ENCODE measurements at places on chromosomes 3 and 15.

GRCh38 chr15:79211481-79211880 lies 71.0 kb upstream of the ANKRD34C start:
- no peak for DNase-seq

GRCh38 chr3:110773413-110773954 lies 298.1 kb upstream of the NECTIN3 start:
- no peak for DNase-seq

DNA sequence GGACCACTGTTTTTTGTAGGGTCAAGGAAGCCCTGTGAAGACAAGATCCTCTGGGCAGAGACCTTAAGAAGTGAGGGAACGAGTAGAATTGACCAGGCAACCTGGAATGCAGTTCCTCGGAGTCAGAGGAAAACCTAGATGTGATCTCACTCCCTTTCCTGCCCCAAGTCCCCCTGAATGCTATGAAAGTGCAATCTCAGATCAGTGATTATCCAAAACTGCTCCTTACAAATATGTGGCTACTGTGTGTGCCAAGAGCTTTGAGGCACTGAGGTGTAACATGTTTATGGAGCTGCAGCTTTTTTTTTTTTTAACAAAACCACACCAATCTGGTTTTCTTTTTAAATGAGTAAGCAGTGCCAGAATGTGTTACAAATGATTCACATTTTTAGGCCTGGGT lies 35.8 kb downstream of the THSD4 start:
- DNase-seq = no peak

DNA sequence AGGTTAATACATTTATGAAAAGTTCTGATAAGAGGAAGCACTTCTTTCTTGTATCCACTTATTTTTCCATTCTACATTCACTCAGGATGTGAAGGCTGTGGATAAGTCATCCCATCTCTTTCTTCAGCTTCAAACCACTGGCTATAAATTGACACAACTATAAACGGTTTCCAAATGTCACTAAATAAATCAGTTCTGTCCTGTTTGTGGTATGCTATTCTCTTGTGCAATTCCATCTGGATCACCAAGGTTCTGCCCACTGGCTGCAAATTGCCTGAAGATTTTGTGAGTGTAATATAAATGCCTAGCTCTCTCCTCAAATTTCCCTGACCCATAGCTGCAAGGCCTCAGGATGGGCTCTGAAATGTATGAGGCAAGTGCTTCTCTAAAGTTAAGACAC lies 7.1 kb upstream of the LMOD3 start:
- no peak for DNase-seq

- peak; percentile 62 for DNase-seq
These were observed 1.4 kb downstream of the FYTTD1 start for GRCh38 chr3:197750858-197751737.

DNA sequence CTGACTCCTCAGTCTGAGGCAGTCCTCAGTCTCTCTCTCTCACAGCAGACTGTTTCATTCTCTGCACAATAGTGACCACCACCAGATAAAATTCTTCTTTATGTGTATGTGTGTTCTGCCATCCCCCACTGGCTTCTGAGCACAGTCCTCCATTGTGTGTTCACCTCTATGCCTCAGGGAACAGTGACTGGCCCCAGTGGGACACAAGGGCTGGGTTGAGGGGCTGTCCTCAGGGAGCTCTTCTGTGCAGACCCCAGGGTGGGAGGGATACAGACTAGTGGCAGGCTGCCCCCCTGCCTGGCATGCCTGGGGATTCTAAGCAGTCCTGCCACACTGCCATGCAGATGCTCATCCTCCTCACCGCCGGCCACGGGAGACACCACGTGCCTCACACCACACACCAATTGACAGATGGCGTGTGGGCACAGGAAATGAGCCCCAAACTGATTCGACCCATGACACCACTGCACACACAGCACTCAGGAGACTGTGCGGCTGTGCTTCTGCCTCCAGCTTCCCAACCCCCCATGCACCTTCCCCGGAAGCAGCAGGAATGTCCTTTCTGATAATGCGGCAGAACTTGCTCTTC lies 237.6 kb upstream of the CHRNA7 start:
- no peak for DNase-seq

DNA sequence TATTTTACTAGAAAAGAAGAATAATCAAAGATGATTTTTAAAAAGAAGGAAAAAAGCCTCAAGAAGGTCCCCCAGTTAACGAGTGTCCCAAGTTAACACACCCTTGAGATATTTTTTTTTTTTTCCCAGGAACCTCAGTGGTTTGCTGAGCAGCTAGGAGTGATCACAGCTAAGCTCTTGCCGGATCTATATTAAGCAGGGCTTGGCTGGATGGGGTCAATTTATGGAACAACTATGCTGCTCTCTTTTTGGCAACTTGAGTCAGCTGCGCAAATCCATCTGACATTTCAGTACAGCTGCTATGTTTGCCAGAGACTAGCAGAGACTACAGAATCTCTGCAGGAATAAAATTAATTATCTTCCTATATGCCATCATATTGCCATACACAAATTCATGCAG lies at the start of gene LMOD3:
Gene LMOD3, minus strand, starts transcription at position 193 of the 400 bp plus-strand sequence. CDS start 209 bp downstream, outside the sequence.
- DNase-seq = no peak

- no peak for DNase-seq
These were observed 225.8 kb downstream of the ZPLD1 start for GRCh38 chr3:102660653-102661052.

- no peak for DNase-seq
These were observed 558.0 kb upstream of the TGFBR2 start for GRCh38 chr3:30048431-30048830.

GRCh38 chr15:47194718-47195117 lies 522.6 kb upstream of the SEMA6D start:
- DNase-seq = no peak

DNA sequence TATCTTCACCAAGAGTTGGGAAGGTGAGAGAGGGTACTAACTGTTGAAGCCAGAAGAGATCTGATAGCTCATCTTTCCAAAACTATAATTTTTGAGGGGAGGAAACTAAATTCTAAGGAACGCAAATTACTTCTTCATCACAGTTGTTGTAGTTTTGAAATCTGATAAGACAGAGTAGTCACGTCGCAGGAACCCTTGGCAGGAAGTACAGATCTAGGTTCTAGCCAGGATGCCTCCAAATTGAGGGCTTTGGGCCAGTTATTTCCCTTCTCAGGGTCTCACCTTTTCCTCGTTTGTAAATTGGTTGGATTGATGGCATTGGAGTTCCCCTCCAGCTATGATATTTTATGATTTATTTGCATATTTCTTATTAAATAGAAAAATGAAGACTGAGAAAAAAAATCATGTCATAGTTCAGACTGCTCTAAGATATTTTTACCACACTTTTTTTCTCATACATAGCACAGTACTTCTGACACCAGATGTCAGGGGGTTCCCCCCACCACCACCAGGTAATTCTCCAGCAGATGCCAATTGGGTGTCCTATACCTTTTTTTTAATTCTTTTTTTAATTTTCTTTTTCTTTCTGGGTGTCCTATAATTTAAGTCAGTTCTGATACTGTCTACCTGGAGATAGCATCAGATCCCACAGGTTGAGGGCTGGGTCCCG lies 32.3 kb upstream of the APH1B start:
- no peak for DNase-seq

GRCh38 chr3:13119471-13120220 lies 46.4 kb upstream of the IQSEC1 start:
- no peak for DNase-seq

DNA sequence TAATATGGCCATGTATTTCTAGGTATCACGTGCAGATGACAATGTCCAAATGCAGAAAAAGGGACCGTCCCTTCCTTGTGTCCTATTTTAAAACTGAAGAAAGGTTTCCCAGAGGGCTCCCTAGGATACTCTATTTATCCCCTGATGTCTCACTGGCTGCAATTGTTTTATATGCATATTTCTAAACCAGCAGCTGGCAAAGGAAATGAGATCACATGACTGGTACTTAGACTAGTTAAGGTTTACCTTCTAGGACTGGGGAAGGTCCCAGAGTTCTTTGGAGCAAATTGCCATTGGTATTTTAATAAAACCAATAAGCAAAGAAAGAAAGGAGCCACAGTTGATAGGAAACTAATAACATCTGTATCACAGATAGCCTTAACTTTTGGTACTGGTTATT lies 29.5 kb downstream of the GTF2E1 start:
- no peak for DNase-seq

DNA sequence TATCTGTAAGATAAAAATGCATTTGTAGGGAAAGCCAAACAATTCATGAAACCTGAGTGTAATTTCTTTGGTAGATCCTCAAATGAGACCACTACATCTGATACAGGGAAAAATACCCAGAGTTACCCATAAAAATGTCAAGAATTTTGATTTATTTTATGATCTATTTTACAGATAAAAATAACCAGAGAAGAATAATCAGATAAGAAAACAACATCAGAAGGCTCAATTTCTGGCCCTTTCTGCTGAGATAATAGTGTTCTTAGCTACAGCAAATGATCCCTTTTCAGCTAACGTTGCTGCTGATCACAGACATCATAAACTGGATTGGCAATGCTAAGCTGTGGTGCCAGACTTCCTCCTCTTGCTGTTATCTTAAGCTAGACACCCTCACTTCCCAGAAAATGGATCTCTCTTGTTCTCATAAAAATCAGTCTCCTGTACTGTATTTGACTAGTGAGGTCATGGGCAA lies 21.3 kb upstream of the TMEM108 start:
- DNase-seq = no peak

DNA sequence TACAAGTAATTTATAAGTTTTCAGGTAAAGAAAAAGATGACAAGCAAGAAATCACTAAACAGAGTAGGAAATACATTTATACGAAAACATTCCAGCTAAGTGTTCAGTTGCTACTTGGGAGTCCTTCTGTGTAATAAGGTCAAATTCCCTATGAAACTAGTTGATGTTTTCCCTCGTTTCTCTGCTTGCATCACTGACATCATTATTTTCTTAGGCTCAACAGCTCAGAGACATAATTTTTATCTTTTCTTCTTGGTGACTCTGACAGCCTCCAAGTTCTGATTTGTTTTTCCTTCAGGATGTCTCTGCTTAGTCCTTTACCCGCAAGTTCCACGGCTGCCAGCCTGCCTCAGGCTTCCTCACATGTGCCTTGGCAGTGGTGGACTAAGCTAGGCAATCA lies 173.6 kb downstream of the P3H2 start:
- DNase-seq = no peak

- DNase-seq = no peak
These were observed 358.6 kb upstream of the KCNH8 start for GRCh38 chr3:18789734-18790133.

DNA sequence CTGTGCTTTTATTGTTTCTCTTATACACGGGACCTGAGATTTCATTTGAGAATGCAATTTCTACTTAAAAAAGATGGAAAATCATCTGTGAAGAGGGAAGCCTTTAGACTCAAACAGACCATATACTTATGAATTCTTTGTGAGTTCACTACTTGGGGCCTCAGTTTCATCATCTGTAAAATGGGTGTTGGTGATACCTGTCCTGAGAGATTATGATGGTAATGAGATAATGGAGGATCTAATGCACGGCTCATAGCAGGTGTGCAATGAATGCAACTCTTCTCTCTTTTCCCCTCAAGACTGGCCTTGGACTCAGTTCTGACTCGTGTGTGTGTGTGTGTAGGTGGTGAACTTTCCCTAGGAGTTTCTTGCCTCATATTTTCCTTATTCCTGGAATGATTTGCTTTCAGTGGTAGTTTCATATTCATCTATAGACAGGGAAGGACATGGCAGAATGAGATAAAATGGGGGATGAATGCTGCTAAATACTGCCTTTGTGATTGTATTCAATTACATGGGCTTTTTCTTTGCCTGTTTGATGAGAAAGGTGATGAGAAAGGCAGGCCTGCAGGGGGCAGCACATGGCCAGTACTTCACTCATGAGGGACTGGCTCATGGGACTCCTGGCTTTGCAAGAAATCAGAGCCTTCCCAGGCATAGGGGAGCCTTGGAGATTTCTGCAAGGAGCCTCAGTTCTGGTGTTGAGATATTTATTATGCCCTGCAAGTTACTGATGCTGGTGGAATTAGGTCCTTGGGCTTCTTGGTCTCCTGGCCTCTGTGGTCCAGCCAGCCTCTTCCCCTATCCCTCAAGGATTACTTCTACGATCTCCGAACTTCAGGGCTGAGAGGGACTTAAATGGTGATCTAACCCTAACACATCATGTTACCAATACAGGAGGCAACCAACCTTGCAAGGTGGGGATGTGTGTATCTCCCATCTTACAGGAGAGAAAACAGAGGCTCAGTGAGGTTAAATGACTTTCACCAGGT lies 70.7 kb downstream of the RPLP1 start:
- DNase-seq = peak; percentile 73

DNA sequence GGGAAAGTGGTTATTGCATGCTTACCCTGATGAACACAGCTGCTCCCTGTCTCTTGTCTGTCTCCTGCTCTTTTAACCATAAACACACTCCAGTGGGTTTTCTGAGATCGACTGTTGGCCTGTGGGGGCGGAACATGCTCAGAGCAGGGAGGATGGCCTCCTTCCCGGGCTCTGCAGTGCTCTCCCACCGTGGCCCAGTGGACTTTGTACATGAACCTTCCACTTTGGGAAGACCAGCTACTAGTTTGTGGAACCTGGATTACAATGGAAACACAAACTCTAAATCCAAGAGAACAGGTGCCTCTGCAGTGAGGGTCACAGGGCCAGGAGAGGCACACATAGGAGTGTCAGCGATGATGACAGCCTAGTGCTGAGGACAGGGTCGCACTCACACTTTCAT lies 56.5 kb downstream of the KLF13 start:
- no peak for DNase-seq

- DNase-seq = no peak
These were observed 357.4 kb downstream of the SHQ1 start for GRCh38 chr3:72490688-72491435.

- DNase-seq = no peak
These were observed 49.4 kb upstream of the ACVR2B start for GRCh38 chr3:38404286-38404685.

- no peak for DNase-seq
These were observed 666.4 kb downstream of the DIPK2A start for GRCh38 chr3:144638009-144638408.

DNA sequence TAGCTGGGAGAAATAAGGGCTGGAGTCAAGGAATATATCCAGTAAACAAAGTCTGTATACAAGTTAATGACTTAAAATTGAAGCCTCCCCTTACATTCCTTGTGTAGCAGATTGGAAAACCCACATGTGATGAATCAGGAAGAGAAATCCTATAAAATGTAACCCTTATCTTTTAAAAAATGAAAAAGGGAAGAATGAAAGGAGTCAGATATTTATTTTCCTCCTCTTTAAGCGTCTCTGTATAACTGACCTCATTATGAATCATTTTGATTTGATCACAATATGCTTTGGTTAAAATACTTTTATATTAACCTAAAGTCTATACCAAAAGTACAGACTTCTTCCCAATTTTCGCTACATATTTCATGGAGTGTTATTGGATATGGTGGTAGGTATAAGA lies 316.3 kb upstream of the STAC start:
- DNase-seq = no peak

GRCh38 chr15:45641999-45642932 lies 7.4 kb downstream of the SQOR start:
- no peak for DNase-seq

GRCh38 chr3:61819861-61820260 lies 258.5 kb downstream of the PTPRG start:
- no peak for DNase-seq

GRCh38 chr3:20405744-20406143 lies 219.7 kb upstream of the SGO1 start:
- no peak for DNase-seq

- DNase-seq = no peak
These were observed 41.1 kb upstream of the GNB5 start for GRCh38 chr15:52232327-52232726.

- DNase-seq = no peak
These were observed 560.8 kb downstream of the FOXP1 start for GRCh38 chr3:71022551-71023335.

- no peak for DNase-seq
These were observed 21.0 kb upstream of the LIMD1 start for GRCh38 chr3:45573591-45573990.

- DNase-seq = no peak
These were observed 67.5 kb downstream of the LRCH3 start for GRCh38 chr3:197858598-197858997.
